Gastrocnemius medialis (tissue), 4 donors: ENCODE measurements at places on chromosomes 7 and 10. TPM values are rescaled to one million over a fixed set of nuclear protein-coding genes. Genes with fewer than 3 reads are reported as not detected.

- no peak overlapping the region for H3K27ac ChIP-seq
- H3K4me1 ChIP-seq: peaks cover 4% of the 10 kb centered on the region
- H3K4me3 ChIP-seq: no peak overlapping the region
- no peaks in the 10 kb centered on the region for H3K27me3 ChIP-seq
- no peak for DNase-seq
- no peaks in the 10 kb centered on the region for H3K36me3 ChIP-seq
Measured at GRCh38 chr7:128427289-128427891, 17.6 kb upstream of the IMPDH1 start.

GRCh38 chr10:58979711-58980110, 196.7 kb upstream of the PHYHIPL start:
- no peak overlapping the region for H3K27ac ChIP-seq
- H3K4me3 ChIP-seq: no peak overlapping the region
- H3K27me3 ChIP-seq: no peaks in the 10 kb centered on the region
- DNase-seq: no peak

GRCh38 chr7:108166687-108167086, 36.5 kb upstream of the LAMB4 start:
- no peak overlapping the region for H3K4me3 ChIP-seq
- no peak for DNase-seq
- H3K36me3 ChIP-seq: no peaks in the 10 kb centered on the region

DNA sequence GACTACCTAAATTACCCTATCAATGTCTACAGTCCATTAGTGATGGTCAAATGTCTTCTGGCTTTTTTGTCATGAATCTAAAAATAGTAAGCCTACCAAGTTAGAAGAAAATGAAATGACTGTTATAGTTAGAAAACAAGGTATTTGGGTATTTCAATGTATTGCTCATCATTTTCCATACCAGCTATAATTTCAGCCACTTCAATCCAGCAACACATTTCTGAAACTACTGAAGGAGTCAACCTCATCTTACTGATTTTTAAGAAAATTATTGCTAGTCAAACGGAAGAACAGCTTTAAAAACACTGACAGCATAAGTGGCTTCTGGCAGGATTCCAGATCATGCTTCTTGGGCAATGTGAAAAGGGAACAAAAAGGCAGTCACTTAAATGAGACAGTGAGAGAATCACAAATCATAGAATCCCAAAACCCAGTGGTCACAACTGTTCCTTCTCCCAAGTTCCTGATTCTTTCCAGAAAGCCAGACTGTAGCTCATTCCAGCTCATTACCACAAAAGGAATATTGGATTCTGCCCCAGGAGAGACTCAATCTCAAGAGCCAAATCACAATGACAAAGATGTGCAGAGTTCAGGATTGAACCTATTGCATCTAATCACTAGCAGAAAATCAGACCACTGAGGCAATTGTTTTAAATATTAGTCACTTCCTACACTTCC, 61.2 kb upstream of the LRRN3 start:
- no peaks in the 10 kb centered on the region for H3K27me3 ChIP-seq
- H3K4me1 ChIP-seq: peaks cover 14% of the 10 kb centered on the region
- H3K27ac ChIP-seq: no peak overlapping the region
- no peaks in the 10 kb centered on the region for H3K36me3 ChIP-seq
- no peak for DNase-seq

GRCh38 chr7:98771941-98772603, 97.7 kb downstream of the TMEM130 start:
- H3K27ac ChIP-seq: no peak overlapping the region
- no peak overlapping the region for H3K4me3 ChIP-seq
- no peaks in the 10 kb centered on the region for H3K27me3 ChIP-seq
- no peak for DNase-seq

GRCh38 chr7:129298268-129298893, 73.6 kb downstream of the AHCYL2 start:
- H3K4me1 ChIP-seq: peaks cover 27% of the 10 kb centered on the region
- no peak overlapping the region for H3K27ac ChIP-seq
- DNase-seq: peak; percentile 32
- no peaks in the 10 kb centered on the region for H3K36me3 ChIP-seq
- no peaks in the 10 kb centered on the region for H3K27me3 ChIP-seq

DNA sequence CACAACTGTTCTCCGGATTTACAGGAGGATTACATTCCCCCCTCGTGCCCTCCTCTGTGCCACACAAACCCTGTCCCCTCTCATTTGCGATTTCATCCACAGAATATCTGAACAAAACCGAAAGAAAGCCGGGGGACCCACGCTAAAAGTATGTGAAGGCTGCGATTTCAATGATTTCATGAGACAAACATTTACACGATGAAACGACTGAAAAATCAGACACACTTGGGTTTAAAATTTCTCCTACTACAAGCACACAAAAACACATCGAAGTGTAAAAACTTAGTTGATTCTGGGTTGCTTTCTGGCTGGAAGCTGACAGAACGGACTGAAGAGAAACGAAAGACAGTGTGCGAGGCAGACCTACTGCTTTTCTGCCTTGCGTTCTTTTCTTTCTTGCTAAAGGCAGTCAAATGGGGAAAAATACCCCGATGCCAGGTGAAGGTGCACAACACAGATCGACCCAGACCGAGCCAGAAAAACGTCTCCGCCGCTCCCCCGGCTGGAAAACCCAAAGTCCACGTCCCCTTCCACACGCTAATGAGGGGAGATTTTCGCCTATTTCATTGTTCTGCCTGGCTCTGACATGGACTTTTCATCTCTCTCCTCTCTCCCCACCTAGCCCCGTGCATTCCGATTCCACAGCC, 1.2 kb downstream of the HIPK2 start:
- peak overlapping the region; percentile 91 for H3K4me3 ChIP-seq
- DNase-seq: no peak
- H3K27me3 ChIP-seq: no peaks in the 10 kb centered on the region
- peak overlapping the region; percentile 98 for H3K27ac ChIP-seq

GRCh38 chr10:62072901-62073300, 171.4 kb downstream of the ARID5B start:
- H3K4me1 ChIP-seq: peaks cover 97% of the 10 kb centered on the region
- H3K27me3 ChIP-seq: no peaks in the 10 kb centered on the region
- DNase-seq: no peak
- peak overlapping the region; percentile 99 for H3K27ac ChIP-seq
- H3K4me3 ChIP-seq: no peak overlapping the region

ACTL6B gene
- not detected for total RNA-seq

HOXA11 gene
- 5.8 TPM for total RNA-seq

C7orf33 gene
- total RNA-seq: not detected

DNA sequence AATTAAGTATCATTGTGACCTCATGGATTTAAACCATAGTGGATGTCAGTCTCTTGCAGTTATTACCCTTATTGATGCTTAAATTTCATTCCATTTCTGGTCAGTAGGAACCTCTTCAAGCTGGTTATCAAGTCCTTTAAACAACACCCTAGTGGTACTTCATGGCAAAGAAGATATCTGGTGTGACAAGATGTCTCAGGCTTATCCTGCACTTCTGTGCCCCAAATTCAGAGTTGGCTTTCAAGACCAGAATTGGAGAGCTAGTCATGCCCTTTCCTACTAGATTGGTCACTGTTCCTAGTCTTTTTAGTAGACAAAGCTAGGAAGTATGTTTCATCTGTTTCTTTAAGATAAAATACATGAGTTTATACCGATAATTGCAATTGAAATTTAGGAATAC, 54.9 kb downstream of the KMT2E start:
- DNase-seq: no peak
- H3K4me3 ChIP-seq: no peak overlapping the region
- H3K27me3 ChIP-seq: no peaks in the 10 kb centered on the region
- peaks cover 42% of the 10 kb centered on the region for H3K36me3 ChIP-seq
- no peak overlapping the region for H3K27ac ChIP-seq
- H3K4me1 ChIP-seq: no peaks in the 10 kb centered on the region

GRCh38 chr10:72605122-72605521, 20.8 kb downstream of the MICU1 start:
- H3K36me3 ChIP-seq: no peaks in the 10 kb centered on the region
- H3K27me3 ChIP-seq: no peaks in the 10 kb centered on the region
- H3K4me3 ChIP-seq: no peak overlapping the region
- no peak overlapping the region for H3K27ac ChIP-seq
- no peak for DNase-seq
- H3K4me1 ChIP-seq: peaks cover 5% of the 10 kb centered on the region

DNA sequence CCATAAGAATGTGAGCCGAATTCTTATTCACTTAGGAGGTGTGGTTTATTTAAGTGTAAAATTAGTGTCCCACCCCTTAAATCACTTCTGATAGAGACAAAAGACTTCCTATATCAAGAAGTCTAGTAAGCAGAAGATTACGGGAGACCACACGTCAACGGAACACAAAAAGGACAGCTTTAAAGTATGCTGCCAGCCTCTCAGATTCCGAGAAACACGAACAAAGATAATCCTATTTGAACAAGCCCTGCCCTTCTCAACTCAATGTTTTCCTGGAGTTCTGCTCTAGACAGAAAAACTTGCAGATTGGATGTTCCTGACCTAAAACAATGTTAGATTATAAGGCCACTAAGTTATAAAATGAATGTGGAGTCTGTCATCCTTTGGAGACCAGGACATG, 4.9 kb upstream of the MCU start:
- H3K36me3 ChIP-seq: no peaks in the 10 kb centered on the region
- no peaks in the 10 kb centered on the region for H3K27me3 ChIP-seq
- peak overlapping the region; percentile 89 for H3K27ac ChIP-seq
- DNase-seq: no peak
- H3K4me3 ChIP-seq: no peak overlapping the region
- peaks cover 30% of the 10 kb centered on the region for H3K4me1 ChIP-seq

CPA2 gene
- total RNA-seq: not detected

DNA sequence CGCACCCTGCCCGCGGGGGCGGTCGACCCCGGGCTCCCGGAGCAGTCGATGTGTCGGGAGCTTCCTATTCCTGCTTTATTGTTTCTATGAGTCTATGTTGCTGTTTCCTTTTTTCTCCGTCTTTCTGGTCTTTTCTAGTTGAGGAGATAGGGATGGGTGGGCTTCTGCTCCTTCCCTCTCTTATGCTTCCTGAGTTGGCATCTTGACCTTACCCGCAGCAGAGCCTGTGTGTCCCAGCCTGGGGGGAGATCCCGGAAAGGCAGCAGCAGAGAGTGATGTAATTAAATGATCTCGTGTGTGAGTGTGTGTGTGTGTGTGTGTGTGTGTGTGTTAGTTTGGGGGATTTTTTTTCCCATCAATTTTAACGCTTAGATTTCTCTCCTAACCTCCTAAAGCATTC, 486 bp upstream of the SORCS1 start:
- H3K27ac ChIP-seq: no peak overlapping the region
- DNase-seq: no peak
- H3K27me3 ChIP-seq: peaks cover 29% of the 10 kb centered on the region
- H3K36me3 ChIP-seq: no peaks in the 10 kb centered on the region

GRCh38 chr10:3145366-3145765, 27.2 kb downstream of the PITRM1 start:
- H3K36me3 ChIP-seq: peaks cover 98% of the 10 kb centered on the region
- no peak overlapping the region for H3K4me3 ChIP-seq
- H3K27ac ChIP-seq: no peak overlapping the region

GRCh38 chr7:18534481-18534880, 38.9 kb downstream of the HDAC9 start:
- no peak for DNase-seq
- no peaks in the 10 kb centered on the region for H3K36me3 ChIP-seq
- H3K4me3 ChIP-seq: no peak overlapping the region
- H3K27me3 ChIP-seq: no peaks in the 10 kb centered on the region
- H3K4me1 ChIP-seq: peaks cover 41% of the 10 kb centered on the region
- H3K27ac ChIP-seq: no peak overlapping the region

DNA sequence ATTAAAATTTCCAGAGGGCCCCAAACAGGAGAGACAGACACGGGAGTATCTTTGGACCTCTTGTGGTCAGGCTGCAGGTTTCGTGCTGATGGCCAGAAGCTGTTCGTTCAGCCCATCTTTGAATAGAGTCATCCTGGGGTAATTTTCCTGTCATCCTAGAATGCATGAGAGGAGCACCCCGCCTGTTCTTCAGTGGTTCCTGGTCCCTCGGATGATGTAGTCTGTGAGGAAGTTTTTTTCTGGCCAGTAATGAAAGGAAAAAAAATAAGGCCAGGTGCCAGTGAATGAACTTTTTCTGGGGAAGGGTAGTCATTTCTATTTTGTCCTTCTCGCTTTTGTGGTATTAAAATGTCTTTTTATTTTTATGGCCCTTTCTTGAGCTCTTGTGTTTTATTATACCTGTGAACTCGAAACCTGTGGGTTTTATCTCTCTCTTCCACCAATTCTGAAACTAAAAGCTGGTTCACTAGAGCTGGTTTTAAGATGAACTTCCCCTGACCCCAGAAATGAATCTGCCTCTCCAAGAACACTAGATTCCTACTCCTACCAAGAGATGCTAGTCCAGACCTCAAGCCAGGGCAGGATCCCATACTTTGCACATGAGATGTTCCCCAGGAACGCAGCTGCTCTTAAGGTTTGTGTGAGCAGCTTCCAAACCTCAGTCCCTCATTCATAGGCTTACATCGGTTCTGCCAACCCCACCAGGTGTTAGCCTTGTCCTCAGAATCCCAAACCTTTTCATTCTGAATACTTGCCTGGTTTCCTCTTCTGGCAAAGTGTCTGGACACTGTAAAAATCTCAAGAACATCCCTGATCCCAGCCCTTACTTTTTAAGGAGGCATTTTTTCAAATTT, 15.4 kb upstream of the MEST start:
- H3K27me3 ChIP-seq: peaks cover 3% of the 10 kb centered on the region
- no peaks in the 10 kb centered on the region for H3K4me1 ChIP-seq
- H3K4me3 ChIP-seq: no peak overlapping the region
- DNase-seq: no peak
- no peaks in the 10 kb centered on the region for H3K36me3 ChIP-seq

DNA sequence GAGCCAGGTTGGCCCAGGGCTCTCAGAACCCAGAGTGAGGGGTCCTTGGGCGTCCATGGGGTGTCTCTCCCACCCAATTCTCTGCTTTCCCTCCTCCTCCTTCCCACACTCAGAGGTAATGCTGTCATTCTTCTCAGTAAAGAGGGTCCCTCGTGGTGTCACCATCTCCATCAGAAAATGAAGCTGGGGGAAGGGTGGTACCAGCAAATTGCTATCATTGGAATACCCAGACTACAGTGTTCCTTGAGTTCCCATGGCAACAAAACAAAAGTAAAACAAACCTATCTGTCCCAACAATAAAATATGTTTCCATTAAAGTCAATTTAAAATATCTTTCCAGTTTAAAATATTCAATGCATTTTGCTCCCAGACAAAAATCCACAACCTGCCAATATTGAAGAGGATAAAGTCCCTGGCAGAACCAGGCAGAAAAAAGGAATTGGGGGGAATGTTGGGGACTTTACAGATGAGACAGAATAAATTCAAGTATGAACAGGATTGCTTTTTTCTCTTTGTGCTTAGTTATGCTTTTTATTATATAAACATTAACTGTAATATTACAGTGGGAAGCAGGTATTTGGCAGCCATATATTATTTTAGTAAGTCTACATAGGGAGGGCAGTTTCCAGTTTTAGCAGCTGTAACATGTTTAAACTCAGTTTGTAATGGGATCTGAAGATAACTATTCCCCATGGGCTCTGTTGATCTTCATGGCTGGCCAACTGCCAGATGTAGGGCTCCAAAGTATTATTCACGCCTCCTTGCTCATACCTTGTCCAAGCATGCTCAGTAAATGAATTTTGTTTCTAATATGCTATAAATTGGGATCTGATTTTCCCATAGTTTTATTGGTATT, 182.1 kb downstream of the ARID5B start:
- H3K27me3 ChIP-seq: no peaks in the 10 kb centered on the region
- peak overlapping the region; percentile 96 for H3K27ac ChIP-seq
- H3K4me3 ChIP-seq: no peak overlapping the region
- no peak for DNase-seq
- H3K4me1 ChIP-seq: peaks cover 63% of the 10 kb centered on the region
